ENCODE measurements at places on chromosomes 4 and X.

GRCh38 chr4:48121180-48121579 lies 12.9 kb downstream of the TXK start:
- DNase-seq = no peak

DNA sequence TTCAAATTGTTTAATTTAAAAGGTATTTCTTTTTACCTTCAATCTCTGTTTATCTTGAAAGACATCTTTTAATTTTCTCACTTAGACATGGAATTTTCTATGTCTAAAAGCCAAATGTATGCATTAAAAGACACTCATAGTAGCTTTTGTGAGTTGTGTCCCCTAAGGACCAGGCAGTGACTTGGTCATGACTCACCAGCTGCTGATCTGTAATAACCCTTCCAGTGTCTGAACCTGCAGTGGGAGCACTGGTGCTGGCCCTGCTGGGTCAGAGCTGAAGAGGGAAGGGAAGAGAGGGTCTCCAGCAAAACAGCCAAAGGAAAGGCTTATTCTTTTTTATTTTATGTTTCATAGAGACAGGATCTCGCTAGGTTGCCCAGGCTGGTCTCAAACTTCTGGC lies 31.1 kb upstream of the SH3D19 start:
- no peak for DNase-seq

DNA sequence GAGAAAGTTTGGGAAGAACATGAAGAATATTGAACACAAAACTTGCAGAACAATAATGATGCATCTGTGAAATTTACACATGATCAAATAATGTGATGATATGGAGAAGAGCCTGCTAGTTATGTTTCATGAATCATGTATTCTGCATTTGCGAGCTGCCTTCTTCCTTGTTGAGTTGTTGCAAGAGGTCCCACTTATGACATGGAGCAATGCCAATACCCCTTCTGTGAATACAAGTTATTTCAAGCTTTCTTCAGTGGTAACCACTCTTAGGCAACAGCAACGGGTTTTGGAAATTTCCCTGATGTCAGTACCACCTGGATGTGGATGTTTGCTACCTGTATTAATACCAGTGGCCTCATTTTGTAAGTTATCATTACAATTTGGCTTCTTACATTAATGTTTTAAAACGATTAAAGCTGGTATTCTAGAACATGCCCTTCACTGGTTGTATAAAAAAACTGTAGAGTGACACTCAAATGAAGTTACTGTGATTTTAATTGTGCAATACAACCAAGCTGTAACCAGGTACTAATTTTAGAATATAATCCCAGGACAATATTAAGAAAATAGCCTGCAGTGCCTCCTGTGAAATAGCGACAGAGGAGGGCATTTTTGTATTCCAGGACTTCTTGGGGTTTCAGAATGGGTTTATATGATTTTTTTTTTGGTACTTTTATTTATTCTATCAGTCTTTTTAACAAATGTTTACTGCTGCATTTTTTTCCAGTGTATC lies 25.3 kb downstream of the IQCM start:
- DNase-seq = no peak

DNA sequence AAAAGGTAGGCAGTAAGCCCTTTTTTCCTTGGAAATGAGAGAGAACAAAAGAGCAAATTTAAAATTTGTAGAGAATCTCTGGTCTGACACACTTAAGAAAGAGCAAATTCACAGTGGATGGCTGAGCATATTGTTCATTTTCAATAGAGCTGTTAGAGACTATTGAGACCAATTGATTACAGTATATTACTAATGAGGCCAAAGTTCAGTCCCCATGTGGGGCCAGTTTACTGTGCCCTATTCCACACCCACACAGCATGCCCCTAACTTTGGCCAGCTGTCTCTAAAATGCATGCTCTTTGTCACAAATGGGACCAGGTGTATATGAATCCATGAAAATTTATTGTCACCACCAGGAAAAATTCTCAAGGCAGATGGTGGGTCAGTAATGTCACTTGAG lies 470.5 kb downstream of the PCDH7 start:
- no peak for DNase-seq

GRCh38 chr4:35900286-35901243 lies 343.7 kb downstream of the ARAP2 start:
- DNase-seq = no peak

DNA sequence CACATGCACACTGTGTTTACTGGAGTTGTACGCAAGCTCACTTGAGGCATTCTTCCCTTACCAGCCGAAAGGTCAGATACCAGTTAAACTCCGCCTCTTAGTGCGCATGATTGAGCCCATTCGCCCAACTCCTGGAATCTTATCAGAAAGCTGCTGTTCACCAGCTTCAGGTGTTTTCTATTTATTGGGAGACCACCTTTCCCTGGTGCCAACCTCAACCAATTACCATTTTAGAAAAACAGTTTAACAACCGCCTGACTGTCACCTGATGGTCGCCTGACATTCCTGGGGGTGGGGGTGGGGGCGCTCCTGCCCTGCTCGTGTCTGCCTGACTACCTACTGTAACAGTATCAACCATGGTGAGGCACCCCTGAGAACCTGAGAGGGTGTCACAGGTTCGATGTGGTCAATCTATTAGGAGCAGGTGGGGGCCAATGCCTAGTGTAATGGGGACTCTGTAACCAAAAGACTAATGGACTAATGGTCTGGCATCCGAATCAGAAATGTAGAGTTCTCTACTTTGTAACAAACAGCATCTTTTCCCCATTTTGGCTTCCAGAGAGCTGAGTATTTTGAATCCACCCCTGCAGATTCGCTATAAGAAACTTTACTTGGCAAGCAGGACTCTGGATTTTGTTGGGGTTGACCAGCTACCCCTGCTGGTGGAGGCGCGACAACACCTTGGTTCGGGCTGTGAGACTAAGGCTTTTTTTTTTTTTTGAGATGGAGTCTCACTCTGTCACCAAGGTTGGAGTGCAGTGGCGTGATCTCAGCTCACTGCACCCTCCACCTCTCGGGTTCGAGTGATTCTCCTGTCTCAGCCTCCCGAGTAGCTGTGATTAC lies 58.2 kb upstream of the ZNF157 start:
- peak; percentile 1 for DNase-seq

- no peak for DNase-seq
Measured at GRCh38 chrX:64151911-64152310, 53.6 kb downstream of the AMER1 start.

GRCh38 chrX:40099055-40099958 lies 1.5 kb upstream of the BCOR start:
- no peak for DNase-seq

- no peak for DNase-seq
Measured at GRCh38 chr4:182111586-182111985, 131.6 kb upstream of the TENM3 start.

GRCh38 chr4:150209140-150209829 lies 131.0 kb downstream of the DCLK2 start:
- DNase-seq = no peak

DNA sequence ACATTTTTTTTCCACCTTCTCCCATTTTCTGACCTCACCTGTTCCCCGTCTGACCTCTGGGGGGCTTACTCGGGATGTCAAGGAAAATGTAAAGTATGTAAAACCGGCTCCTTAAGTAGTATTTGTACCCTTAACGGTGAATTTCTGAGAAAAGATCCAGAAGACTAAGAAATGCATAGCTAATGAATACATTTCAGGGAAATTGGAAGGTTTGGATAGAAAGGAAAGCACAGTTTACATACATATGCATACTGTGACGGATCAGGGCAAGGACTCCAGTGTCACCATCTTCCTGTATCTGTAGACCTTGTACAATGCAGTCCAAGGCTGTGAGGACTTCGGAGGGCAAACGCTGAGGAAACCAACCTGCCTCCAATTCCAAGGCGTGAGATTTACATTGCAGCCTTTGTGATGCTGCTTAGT lies 2185.9 kb upstream of the TENM3 start:
- no peak for DNase-seq

- no peak for DNase-seq
Measured at GRCh38 chr4:182478475-182478874, 235.3 kb downstream of the TENM3 start.

- DNase-seq = no peak
Measured at GRCh38 chrX:150148749-150149672, 210.7 kb upstream of the EOLA2 start.

GRCh38 chrX:135973548-135974278 lies at the start of gene MMGT1:
MMGT1 (minus strand) TSS chrX:135973988; CDS start chrX:135973675, 313 bp downstream.
- DNase-seq = peak; percentile 52

GRCh38 chrX:30153881-30154260 lies 61.5 kb upstream of the MAGEB2 start:
- DNase-seq = no peak

DNA sequence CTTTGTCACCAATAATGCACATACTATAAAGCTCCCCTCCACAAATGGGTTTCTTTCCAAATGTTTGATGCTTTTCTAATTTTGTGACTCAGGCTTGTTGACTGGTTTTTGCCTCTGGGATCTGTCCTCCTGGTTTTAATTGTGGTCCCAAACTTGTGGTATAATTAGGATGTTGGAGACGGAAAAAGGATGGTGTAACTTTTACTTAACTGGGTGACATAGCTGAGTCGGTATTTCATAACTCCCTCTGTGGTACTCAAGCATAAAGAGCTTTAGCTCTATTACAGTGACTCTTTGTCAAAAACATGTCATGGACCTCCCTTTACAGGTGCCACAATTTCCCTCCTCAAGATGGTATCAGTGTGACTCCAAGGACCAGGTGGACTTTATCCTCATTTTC lies 119.7 kb upstream of the RBPJ start:
- DNase-seq = no peak

DNA sequence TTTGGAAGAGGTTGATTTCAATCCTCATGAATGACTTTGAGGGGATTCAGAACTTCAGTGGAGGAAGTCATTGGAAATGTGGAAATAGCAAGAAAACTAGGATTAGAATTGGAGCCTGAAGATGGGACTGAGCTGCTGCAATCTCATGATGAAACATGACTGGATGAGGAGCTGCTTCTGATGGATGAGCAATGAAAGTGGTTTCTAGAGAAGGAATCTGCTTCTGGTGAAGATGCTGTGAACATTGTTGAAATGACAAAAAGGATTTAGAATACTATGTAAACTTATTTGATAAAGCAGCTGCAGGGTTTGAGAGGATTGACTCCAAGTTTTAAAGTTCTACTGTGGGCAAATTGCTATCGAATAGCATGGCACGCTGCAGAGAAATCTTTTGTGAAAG lies 27.1 kb downstream of the EVC start:
- DNase-seq = no peak

GRCh38 chr4:128770807-128771206 lies 38.7 kb upstream of the JADE1 start:
- DNase-seq = no peak

DNA sequence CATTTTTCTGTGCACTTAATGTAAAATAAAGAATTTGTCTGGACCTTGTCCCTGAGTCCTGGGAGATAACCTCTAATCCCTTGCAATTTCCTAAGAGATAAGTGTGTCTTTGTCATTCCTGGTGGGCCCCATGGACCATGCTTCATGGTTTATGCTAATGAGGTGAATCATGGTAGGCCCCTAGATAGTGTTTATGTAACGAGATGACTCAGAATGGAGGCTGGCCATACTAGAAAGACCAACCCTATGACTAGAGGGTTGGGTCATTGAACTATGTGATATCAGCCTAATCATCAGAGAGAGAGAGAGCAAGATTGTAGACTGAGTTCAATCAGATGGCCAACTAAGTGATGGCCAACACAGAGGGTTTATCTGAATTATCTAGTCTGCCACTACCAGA lies 64.2 kb upstream of the NHSL2 start:
- no peak for DNase-seq

DNA sequence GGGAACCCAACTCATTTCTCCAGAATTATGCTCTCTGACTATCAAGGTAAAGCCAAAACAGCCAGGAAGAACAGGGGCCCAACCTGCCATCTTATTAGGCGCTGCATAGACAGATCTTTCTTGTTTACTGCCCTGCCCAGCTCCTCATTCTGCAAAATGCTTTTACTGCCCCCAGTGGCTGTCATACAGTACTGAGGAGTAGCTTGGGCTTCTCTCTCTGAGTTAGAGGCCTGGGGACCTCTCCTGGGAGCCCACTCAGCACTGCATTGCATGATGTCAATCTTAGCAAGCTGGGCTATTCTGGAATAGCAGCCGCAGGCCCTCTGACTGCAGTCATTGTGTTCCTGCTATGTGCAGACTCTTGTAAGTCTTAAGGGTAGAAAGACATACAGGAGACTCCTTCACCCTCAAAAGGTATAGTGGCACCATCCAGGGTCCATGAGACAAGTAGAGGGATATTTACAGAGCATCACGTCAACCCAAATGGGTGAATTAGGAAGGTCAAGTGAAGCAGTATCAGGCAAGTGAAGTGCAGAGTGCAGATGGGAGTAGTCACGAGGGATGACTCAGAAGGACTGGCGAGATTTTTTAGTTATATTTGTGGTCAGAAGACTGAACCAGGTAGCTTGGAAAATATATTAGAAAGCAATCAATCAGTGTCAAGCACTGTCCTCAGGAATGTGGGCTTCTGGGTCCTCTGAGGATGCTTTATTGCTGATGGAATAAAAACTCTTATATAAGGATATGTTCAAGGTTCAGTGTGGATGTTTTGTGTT lies 294.1 kb upstream of the SFRP2 start:
- DNase-seq = no peak

- no peak for DNase-seq
Measured at GRCh38 chr4:82810176-82810575, 11.6 kb upstream of the SCD5 start.

DNA sequence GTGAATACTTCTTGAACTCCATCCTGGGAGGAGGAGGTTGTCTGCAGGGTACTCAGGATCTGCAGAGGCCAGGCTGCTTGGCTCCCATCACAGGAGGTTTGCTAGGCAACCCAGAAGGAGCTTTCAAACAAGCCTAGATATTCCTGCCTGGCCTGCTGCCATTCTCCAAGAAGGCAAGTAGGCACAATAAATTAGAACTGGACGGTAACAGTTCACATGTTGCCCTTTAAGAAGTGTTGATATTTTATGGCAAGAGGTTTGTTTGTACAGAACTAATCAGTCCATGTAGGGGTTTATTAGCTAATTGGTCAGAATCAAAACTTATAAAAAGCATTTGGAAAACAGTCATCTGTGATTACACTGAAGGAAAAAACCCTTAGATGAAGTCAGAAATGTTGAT lies 39.3 kb downstream of the SYNPO2 start:
- DNase-seq = no peak

- no peak for DNase-seq
Measured at GRCh38 chrX:68443155-68443868, 10.0 kb upstream of the OPHN1 start.

DNA sequence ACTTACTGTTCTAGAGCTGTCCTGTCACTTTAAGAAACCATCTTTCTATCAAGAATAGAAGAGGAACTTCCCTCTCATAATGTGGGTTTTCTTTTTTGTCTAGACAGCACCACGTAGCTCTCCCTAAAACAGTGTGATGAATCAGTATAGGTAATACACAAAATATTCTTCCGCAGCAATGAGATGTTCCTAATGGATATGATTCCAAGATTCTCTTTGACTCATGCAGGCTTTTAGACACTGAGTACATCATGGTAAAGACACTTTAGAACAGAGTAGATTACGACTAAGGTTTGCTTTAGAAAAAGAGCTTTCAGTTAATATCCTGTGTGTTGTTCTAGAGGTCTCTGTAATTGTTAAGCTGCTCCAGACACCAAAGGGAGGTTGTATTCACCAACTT lies 69.8 kb downstream of the PTTG2 start:
- no peak for DNase-seq

- no peak for DNase-seq
Measured at GRCh38 chr4:113641025-113641431, 120.5 kb downstream of the CAMK2D start.

- DNase-seq = no peak
Measured at GRCh38 chr4:138790706-138791340, 224.8 kb upstream of the NOCT start.

- no peak for DNase-seq
Measured at GRCh38 chr4:146647615-146648460, 9.1 kb downstream of the POU4F2 start.

All from stimulated activated CD4-positive, alpha-beta T cell treated with anti-CD3 and anti-CD28 coated beads, Interleukin-1b, Interleukin-23, amount 100 ng/mL, for 1 hour (primary cell).